ENCODE measurements at places on chromosomes 2 and 18.

GRCh38 chr2:98460573-98461497, 16.2 kb downstream of the INPP4A start:
- DNase-seq, result no peak

- peak; percentile 41 for DNase-seq
Observed at GRCh38 chr2:68548396-68548795, 81.0 kb downstream of the APLF start.

DNA sequence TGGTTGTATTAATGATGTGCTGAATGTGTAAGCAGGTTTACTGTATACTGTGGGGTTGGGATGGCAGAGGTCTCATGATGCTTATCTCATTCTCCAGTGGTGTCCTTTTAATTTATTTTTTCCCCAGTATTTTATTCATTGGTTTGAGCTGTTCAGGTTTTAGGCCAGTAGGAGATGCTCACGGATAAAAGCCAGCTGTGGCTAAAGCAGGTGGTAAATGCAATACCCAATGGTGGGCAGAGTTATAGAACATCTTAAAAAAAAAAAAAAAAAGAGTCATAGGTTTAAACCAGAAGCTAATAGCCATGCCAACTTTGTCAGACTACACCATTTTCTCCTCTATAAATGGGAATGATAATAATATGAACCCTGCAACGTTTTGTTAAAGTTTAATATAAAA, 57.8 kb upstream of the NEUROD1 start:
- DNase-seq, result no peak

- DNase-seq, result no peak
Observed at GRCh38 chr18:45978084-45978483, 11.0 kb upstream of the EPG5 start.
